NCI-H226 (cell line): ENCODE measurements at places on chromosomes 11 and 22.

- no peak for DNase-seq
Observed at GRCh38 chr22:43583501-43583900, 171.7 kb downstream of the MPPED1 start.

GRCh38 chr11:43245466-43245865, 66.3 kb upstream of the API5 start:
- no peak for DNase-seq

DNA sequence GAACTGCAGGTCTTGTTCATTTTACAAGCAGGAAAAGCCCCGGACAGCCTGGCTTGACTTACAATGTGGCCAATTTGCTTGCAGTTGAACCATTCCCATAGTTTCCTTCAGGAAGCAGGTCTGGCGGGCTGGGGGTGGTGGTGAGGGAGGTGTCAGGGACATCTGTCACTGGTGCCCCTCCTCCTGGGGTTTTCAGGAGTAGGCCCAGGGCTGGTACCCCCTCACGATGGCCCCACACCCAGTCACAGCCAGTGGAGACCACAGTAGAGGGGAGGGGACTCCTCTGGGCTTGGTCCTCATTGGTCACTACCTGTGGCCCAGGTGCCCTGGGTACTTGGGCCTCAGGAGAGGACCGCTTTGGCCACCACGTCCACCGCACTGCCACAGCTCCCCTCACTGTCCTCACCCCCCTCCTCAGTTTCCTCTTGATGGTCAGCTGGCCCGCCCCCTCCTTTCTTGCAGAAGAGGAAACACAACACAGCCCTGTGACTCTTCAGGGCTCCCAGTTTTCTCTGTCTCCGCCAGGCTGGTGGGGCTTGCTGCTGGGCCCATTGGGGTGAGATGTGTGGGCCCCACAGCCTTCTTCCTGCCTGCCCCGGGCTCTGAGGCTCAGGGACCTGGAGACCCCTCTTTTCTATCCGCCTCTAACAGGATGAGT, 39.8 kb upstream of the SHISAL1 start:
- DNase-seq = no peak

- no peak for DNase-seq
Observed at GRCh38 chr11:124493016-124493655, 47.6 kb upstream of the OR8B8 start.

DNA sequence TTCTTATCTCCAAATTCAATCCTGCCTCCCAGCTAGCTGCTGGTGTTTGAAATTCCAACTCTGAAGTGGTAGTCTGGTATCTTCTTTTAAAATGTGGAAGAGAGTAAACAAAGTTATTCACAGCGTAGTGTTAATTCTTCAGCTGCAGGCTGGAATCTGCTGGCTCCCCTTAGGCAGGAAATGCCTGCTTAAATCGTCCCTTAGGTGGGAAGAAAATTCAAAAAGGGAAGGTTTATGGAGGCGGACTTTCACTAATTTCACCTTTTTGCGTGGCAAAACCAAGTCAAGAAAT, 439.0 kb upstream of the CCDC90B start:
- no peak for DNase-seq

DNA sequence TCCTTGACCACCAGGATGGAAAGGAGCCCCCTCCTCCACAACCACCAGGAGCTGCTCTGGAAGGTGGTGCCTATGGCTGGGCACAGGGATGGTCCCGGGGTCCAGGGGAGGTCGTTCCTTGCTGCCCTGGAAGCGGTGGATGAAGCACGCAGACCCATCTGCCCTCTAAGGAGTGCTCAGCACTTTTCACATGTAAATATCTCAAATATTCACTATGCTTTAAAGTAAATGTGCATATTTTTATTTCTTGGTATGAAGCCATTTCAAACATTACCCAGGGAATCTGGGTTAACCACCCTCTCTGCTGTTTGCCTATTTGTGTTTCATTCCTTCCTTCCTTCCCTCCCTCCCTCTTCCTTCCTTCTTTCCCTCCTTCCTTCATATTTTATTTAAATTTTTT, 21.7 kb downstream of the SPATA19 start:
- DNase-seq = no peak

GRCh38 chr22:49258107-49259010, 569.3 kb downstream of the BRD1 start:
- DNase-seq = no peak

DNA sequence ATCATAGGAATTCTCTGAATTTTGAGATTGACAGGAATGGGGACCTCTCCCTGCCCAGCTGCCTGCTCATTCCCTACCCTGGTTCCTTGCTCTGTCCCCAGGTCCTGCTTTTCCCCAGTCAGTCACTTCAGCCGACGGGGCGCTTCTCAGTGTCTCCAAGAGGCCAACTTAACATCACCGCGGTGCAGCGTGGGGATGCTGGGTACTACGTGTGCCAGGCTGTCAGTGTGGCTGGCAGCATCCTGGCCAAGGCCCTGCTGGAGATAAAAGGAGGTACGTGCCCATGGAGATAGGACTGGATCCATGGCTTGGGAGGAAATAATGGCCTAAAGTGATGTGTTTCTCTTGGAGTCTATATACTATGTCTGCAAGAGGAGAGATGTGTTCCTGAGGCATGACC, 7.0 kb downstream of the ROBO3 start:
- no peak for DNase-seq
